Calu3 (cell line): ENCODE measurements at places on chromosomes 13 and 19.

- DNase-seq = no peak
Observed at GRCh38 chr13:66805657-66806056, 424.5 kb downstream of the PCDH9 start.

DNA sequence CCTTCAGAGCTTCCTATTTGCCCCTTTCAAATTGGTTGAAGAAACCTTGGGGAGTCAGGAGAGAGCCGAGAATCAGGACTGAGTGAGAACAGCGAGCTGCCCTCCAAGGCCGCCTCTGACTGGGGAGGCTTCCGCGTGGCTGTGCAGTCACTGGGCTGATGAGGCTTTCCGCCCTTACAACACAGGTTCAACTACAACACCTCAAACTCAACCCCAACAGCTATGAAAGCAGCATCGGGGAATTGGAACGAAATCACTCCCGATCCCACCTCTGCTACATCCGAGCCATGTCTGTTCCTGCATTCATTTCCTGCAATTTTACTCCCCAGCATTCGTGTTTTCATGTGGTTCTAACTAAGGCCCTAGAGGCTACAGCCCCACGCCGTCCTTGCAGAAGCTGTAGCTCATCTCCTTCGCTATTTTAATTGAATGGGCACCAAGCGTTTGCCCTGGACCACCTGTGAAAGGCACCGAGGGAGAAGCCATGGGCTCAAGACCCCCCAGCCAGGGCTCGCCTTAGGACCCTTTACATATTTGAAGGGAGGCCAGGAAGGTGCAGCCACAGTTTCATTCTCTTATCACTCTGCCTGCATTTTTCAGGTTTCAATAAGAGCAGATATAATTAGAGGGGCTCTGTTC, 12.3 kb upstream of the RASA3 start:
- no peak for DNase-seq

GRCh38 chr19:13057147-13057572, 45.5 kb downstream of the LYL1 start:
- DNase-seq = no peak

DNA sequence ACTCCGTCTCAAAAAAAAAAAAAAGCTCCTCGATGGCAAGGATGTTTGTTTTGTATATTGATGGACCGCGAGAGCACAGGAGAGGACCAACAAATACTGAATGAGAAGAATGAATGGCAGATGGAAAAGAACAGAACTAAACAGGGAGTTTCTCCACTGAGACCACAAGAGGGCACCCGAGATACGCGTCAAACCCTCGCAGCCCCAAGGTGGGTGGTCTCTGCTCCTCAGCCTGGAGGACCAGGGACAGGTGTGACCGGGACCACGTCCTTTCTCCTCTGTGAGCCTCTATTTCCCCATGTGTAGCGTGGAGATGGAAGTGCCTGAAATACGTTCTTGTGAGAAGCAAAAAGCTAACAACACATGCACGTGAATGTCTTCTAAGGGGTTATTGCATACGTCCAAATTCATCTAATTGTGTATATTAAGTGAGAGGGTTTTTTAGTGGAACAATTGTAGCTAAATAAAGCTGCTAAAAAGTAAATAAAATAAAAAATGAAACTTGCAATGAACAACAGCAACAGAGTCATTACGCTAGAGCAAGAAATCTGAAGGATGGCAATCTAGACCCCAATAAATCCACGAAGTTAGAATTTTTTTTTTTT, 8.3 kb upstream of the CDC42EP5 start:
- DNase-seq = peak; percentile 62

DNA sequence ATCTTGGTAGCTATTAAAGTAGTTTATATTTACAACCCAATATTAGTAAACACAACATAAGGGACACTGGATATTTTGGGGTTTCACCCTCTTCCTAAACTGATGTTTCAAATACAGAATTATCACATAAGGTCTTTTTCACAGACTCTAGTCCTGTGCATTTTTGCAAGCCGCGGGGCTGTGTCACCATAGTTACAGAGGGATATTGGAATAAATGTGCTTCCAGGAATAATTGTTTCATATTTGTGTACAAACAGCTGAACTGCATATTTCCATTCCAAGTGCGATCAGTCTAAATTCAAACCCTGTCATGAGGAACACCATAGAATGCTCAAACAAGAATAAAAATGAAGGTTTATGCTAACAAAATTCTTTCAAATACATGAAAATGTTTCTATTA, 762.5 kb upstream of the ARGLU1 start:
- no peak for DNase-seq

- peak; percentile 80 for DNase-seq
Observed at GRCh38 chr19:44626048-44626624, 12.8 kb downstream of the IGSF23 start.

- DNase-seq = peak; percentile 4
Observed at GRCh38 chr13:41457589-41458186, 338 bp downstream of the RGCC start.

- DNase-seq = no peak
Observed at GRCh38 chr19:23764781-23765180, 6.1 kb upstream of the ZNF681 start.

- no peak for DNase-seq
Observed at GRCh38 chr19:38033658-38034491, 126.9 kb downstream of the SIPA1L3 start.

- no peak for DNase-seq
Observed at GRCh38 chr13:113361406-113361805, 2.5 kb downstream of the GRTP1 start.

DNA sequence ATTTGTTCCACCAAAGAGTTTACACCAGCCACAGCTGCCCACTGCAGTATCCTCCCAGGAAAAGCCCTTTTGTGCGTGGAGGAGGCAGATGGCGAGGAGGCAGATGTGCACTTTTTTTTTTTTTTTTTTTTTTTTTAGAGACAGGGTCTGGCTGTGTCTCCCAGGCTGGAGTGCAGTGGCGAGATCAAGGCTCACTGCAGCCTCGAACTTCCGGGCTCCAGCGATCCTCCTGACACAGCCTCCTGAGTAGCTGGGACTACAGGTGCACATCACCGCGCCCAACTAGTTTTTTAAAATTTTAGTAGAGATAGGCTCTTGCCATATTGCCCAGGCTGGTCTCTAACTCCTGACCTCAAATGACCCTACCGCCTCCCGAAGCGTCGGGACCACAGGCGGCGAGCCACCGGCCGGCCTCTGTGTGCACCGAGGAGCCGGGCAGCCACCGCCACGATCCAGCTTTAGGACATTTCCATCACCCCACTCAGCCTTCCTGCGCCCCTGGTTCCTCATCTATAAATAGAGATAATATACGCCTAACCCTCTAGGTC, 563 bp upstream of the PDCD5 start:
- no peak for DNase-seq

DNA sequence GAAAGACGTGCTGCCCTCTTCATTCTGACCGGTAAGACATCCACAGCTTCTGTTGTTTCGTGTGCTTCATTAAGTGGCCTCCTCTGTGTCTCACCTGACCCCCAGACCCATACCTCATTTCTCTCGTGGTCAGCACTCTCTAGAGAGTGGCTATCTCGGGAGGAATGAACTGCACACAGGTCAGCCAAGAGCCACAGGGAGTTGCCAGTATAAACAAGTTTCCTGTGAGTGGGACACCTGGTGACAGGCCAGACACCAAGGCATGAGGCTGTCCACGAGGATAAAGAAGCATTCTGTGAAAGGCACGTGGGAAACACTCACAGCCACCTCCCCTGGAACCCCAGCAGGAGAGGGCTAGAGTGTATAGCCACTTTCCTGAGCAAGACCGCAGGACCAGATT, 115.8 kb downstream of the NUFIP1 start:
- no peak for DNase-seq

- DNase-seq = peak; percentile 42
Observed at GRCh38 chr13:45847554-45848224, 3.9 kb downstream of the SIAH3 start.

DNA sequence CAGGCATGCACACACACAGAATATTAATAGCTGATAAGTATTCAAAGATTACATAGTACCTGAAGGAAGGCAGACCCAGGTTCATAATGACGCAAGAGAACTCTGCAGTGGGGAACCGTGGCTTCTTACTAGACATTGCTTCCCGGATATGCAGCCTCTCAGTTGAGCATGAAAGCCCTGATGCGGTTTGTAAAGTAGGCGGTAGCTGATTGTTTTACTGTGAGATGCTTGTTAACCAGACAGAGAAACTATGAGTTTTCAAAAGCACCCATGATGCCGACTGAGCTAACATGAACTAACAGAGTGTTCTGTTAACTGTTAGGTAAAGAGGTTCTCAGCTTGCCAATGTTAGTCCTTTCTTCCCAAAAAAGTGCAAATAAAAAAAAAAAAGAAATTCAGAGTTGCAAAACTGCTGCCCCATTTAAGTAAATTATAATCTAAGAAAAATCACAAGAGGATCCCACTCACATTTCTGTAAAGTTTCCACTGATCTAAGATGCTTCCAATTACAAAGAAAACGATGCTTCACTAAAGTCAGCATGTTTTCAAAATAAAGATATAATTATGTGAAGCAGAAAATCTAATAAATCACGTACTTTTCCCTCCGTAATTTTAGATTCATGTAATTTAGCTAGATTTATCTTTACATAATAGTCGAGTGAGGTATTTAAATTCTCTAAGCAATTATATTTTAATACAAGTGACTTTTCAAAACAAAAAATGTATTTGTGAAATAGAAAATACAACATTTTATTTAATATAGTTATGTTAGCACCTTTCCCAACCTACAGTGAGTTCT, 2.2 kb downstream of the FLT1 start:
- no peak for DNase-seq

DNA sequence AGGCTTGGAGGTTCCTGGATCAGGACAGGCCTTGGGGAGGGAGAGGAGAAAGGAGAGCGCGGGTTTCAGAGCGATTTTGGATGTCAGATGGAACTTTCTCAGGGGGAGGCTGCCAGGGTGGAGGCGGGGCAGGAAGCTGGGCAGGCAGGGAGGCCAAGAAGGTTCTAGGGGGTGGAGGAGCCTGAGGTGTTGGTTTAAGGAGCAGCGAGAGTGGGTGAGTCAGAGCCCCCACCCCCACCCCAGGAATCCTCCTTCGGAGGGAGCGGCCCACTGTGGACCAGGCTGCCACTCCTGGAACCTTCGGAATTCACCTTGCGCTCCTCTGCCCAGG, 15.9 kb upstream of the NOP53 start:
- peak; percentile 92 for DNase-seq

DNA sequence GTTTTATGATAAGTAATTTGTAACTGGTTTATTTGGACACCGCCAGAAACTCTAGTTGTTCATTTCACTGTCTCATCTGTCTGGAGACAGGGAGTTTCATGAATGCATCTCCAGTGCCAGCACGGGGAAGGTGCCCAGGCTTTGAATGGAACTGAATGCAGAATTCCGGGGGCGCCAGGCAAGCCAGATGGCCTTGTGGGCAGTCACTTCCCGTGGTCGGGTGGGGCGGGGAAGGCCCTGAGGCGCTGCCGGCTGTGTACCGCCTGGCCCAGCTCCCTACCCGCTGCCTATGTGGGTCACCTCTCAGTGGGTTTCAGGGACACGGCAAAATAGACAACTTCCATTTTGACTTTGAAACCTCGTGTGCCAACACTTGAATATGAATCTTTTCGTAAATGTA, 28.8 kb upstream of the MCF2L start:
- DNase-seq = no peak

DNA sequence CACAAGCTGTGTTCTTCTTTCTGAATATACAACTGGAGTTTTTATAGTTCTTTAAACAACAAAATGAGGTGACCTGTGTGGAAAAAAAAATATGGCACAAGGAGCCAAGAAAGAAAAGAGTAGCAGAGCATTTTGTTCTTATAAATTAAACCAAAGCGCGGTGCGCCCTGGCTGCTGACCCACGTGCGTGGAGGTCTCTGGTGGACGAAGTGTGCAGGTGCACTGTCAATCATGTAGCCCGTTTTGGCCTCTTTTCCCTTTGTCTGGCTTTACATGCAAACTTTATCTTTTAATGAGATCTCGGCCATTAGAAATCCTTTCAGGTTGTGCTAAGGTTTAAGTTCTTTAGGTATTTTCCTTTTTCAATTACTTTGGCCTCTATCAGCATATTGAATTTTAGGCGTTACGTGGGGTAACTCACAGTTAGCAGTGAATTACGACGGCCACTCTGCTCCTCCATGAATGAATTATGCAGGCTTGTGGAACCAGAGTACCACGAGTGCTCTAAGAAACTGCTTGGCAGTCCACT, 443.9 kb upstream of the SLC10A2 start:
- DNase-seq = no peak

DNA sequence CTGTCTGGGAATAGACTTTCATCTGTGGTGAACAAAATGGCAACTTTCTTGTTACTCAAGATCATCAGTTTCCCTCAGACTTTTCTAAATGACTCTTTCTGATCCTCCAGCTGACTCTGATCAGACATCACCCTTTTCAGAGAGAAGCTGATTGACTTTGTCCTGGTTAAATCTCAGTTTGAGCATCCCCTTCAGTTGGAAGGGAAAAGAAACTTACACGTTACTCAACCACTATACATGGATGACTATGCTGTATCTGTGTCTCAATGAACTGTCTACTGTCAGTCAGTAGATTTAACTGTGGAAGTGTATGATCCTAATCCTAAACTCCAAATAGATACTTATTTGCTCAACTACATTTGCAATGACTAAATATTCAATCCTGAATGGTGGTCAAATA, 118.5 kb downstream of the NALCN start:
- DNase-seq = no peak

- no peak for DNase-seq
Observed at GRCh38 chr13:23180711-23181110, at the start of gene SGCG. SGCG (plus strand) TSS chr13:23180979; CDS start chr13:23203695, 22,716 bp downstream.

DNA sequence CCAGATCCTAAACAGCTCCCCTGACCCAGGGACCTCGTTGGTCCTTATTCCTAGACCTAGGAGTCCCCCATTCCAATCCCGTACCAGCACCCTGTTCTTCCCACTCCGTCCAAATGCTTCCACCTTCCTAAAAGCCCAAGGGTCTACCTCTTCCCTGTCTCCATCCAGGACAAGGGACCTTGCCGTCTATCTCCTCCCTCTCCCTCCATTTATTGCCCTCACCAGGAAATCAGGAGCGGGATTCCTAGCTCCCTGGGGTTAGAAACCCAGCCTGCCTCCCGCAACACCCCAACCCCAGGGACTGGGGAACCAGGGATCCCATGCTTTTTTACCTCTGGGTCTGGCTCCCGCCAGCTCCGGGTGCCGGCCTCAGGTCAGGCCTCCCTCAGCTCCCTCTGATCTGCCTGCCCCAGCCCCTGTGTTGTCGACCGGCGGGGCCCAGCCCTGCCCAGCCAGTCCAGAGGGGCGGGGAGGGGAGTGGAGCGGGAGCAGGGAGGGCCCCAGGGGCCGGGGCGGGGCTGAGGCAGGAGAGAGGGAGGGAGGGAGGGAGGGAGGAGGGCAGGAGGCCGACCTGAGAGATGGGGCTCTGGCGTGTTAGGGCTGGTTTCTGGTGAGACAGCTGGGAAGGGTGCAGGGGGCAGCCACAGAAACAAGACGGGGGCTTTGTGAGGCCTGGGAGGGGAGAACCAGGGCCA, at the start of gene B3GNT8:
B3GNT8 (minus strand) TSS at position 423 of the 695 bp plus-strand sequence. CDS start 596 bp downstream, outside the sequence.
- peak; percentile 24 for DNase-seq
